Activated T-cell treated with anti-CD3 and anti-CD28 coated beads for 48 hours (primary cell): ENCODE measurements at places on chromosomes 4 and X.
A peak's percentile ranks its signal among the peaks of the same experiment; 100 is the strongest.

GRCh38 chr4:173121076-173121561 is 47.5 kb upstream of the GALNT7 start:
- no peak for DNase-seq

DNA sequence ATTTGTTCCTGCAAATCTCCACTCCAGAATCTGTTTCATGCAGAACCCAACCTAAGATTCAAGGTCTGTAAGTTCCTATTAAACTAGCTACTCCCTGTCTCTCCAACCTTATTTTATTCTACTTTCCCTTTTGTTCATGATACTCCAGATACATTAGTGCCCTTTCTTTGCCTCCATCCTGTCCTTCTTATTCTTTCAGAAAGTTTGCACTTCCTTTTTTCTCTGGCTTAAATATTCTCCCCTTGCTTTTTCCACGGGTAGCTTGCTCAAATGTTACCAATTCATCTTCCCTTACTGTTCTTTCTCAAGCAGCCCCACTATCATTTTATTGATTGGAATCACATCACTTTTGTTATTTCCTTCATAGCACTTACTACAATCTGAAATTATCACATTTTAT is 72.1 kb downstream of the CAMK2D start:
- DNase-seq = no peak

DNA sequence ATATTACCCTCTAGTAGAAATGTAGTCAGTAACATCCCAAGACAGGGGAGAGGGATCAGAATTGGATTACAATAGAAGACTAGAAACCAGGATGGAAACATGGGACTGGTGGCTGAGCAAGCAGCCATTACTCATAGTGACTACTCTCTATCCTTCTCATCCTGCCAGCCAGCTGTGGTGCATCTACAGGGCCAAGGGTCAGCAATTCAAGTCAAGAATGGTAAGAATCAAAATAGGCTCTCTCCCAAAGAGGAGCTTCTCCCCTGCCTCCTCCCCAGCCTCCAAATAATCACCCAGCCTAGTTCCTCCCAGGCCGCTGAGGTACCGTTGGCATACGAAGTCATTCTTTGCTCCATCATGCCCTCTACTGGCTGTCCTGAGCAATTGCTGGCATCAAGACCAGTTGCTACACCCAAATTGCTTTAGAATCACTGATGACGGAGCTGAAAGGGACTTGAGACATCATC is 19.4 kb downstream of the AWAT2 start:
- peak; percentile 4 for DNase-seq

DNA sequence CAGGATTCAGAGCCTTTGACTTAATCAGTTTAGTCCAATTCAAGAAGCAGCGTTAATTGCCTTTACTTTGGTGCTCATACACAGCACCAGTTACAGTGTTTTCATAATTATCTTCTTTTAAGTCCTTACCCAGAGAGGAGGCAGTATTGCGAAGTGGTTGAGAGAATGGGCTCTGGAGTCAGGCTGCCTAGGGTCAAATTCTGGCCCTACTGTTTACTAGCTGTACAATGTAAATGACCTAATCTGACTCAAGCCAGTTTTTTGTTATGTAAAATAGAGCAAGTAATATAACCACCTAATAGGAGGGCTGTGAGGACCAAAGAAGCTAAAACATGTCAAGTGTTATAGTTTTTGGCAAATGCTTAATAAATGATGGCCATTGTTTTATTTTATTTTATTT is 27.6 kb downstream of the WDR44 start:
- no peak for DNase-seq

DNA sequence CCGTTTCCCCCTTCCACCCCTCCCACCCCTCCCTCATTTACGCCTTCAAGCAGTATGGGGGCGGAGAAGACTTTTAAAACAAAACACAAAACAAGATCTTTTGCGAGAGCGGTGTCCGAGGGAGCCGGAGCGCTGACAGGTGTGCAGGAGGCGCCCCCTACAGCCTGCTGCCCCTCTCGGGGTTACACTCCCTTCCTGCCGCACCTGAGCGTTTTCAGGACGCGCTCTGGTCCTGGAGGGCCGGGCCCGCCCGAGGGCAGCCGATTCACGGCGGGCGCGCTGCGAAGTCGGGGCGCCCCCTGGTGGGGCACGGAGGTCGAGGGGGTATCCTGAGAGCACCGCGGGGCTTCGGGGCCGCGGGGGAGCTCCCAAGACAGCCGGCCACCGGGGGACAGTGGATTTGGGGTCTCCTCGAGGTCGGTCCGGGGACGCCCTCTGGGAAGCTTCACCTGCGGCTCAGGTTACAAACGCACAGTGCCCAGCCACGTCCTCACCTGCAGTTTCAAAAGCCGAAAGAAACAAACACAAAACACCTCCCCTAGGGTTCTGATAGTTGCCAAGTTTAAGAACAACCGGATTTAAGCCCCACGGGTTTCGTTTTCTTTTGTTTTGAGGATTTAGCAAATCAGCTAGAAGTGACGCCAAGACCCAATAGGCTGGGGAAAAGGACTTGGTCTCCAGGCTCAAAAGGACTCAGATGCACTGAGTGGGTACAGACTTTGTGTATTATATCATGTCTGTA is 8.0 kb upstream of the NEUROG2 start:
- peak; percentile 80 for DNase-seq

GRCh38 chrX:150258463-150259430 is 104.4 kb upstream of the MAMLD1 start:
- no peak for DNase-seq

GRCh38 chr4:45370408-45370807 is 644.1 kb upstream of the GNPDA2 start:
- no peak for DNase-seq

DNA sequence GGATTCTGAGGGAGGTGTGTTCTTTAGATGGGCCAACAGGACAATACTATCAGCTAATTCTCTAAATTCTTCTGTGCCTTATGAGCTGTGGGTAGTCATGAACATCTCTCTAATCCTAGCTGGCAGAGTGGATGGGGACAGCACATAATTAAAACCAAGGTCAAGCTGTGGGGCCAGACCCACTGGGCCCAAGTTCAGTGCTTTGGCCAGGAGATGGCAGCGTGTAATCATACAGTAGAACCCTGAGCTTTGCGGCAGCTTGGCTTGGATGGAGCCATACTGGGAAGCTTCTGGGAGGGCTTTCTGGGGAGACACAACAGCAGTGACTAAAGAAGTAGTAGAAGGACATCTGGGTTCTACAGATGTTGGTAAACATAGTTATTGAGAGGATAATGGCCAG is 140.3 kb upstream of the CXCL13 start:
- DNase-seq = peak; percentile 25

DNA sequence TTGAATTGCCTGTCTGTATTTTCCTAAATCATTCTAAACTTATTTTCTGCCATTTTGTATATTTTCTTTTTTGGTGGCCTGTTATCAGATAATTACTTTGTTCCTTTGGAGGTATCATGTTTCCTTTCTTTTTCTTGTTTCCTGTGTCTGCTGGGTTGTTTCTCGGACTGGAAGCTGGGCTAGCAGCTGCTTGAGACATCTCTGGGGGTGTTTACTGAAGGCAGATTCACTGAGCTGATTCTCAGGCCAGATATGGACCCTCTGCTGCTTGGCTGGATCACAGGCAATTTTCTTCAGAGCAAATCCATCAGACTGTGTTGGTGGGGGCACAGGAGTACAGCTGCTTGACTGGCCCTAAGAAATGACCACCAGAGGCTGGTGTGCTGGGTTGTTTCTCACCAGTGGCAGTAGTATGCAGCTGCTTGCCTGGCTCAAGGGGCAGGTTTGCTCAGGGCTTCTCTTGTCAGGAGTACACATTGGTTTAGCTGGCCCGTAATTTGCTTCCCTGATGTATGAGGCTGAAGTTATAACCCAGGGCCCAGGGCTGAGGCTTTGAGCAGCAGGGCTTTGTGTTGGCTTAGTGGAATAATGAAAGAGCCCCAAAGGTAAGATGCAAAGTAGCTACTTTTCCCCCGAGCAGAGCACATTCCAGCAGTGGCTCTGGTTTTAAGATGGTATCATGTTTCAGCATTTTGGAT is 680.6 kb downstream of the TECRL start:
- DNase-seq = no peak
